HT1080 (cell line): ENCODE measurements at places on chromosomes 7 and 10.
A peak's percentile ranks its signal among the peaks of the same experiment; 100 is the strongest.

- no peak for DNase-seq
Measured at GRCh38 chr7:126449611-126450268, 803.0 kb downstream of the GRM8 start.

- no peak for DNase-seq
Measured at GRCh38 chr10:110413049-110413783, 84.5 kb upstream of the DUSP5 start.

DNA sequence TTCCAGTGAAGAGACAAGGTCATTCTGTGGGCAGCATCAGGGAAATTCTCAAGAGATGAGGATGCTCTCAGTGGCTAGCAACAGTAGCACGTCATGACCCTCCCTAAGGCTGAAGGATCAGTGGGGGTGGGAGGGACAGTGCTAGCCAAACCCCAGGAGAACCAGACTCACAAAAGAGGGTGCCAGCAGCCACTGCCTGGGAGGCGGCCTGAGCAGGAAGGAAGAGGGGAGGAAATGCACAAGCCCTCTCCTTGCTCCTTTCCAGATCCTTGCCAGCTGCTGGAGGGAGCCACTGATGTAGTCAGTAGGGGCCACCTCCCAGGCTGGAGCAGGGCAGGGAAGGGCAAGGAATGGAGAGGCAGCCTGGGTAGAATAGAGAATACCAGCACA is 302.7 kb downstream of the RPS24 start:
- DNase-seq = peak; percentile 78

GRCh38 chr7:28698840-28699239 is 259.3 kb downstream of the TRIL start:
- no peak for DNase-seq

DNA sequence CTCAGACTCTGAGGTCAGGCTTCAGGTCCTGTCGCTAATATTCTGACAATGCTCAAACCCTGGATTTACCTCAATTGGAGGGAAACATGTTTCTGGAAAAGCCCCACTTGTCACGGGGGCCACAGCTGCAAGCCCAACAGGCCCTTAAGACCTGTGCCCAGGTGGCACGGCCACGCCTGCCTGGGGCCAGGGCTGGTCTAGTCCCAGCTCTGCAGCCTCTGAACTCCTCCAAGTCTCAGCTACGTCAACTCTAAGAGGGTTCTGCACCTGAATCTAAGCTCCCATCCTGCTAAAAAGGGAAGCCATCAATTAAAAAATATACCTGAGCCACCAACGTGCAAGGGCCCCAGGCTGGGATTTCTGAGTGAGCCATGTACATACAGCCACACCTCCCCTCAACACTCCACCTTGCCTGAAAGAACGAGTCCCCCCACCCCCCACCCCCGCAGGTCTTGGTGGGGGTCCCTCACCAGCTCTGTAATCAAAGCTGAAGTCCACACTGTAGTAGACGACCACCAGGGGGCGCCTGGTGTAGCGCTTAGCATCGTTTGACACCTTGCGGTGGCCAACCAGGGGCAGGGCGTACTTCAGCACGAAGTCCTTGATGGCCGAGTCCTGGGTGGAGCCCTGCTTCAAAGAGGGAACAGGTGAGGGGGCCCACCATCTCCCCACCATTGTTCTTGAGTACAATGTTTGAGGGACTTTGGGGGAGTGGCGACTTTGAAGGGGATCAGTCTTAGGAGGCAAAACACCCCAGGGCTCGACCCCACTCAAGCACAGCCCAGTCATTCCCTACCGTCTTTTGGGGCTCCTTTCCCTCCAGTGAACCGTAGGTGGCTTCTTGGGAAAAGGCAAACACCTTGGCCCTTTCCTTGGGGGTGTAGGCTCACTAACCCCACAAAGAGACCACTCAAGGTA is 22.6 kb downstream of the PDIA4 start:
- no peak for DNase-seq

- no peak for DNase-seq
Measured at GRCh38 chr10:49417311-49418052, 21.6 kb upstream of the DRGX start.

DNA sequence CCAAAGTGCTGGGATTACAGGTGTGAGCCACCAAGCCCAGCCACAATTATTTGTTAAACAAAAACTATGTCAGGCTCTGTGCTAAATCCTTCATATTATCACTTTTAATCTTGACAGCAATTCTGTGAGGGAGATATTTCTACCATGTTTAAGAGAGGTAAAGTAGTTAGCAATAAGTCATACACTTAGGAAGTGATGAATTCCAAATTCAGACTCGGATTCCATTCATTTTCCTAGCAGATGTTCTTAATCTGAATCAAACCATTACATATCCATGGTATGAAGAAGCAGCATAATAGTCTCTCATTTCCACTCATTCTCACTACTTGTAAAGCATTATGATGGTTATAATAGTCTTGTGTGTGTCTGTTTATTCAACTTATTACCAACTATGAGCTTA is 2.9 kb upstream of the CD36 start:
- no peak for DNase-seq

- DNase-seq = no peak
Measured at GRCh38 chr7:152108359-152108758, 82.9 kb downstream of the GALNT11 start.

- DNase-seq = peak; percentile 46
Measured at GRCh38 chr10:72310241-72310633, 36.5 kb downstream of the DDIT4 start.

DNA sequence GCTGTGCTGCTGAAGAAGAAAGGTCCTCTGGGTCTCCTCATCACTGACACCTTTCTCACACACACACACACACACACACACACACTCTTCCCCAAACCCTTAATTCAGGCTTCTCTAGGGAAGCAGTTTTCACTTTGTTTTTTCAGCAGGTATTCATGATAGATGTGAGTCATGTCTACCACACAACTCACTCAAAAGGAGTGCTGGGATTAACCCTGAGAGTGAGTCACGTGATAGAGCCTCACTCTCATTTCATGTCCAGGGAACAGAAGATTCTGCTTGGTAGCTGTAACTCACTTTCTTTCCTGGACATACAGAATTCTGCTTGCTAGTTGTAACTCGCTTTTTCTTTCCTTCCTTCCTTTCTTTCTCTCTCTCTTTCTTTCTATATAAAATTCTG is 45.4 kb downstream of the VIM start:
- DNase-seq = peak; percentile 73

GRCh38 chr7:40542982-40543741 is 408.4 kb downstream of the SUGCT start:
- DNase-seq = no peak

GRCh38 chr10:89263531-89263930 is 12.0 kb upstream of the LIPA start:
- DNase-seq = no peak

- peak; percentile 87 for DNase-seq
Measured at GRCh38 chr10:17214971-17215781, 12.9 kb upstream of the VIM start.

DNA sequence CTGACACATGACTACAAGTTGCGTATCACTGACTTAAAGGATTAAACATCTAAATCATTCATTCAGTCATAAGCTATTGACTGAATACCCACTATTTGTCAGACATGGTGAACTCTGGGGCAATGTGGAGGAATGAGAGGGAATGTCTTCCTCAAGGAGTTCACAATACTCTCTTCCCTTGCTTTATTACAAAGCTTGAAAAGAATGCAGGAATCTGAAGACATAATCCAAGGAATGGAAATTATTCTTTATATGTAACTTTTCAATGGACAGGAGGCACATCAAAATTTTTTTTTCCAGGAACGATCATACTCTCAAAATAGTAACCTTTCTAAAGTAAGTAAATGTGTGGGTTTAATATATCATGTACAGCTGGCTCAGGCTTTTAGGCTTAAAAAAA is 111.9 kb downstream of the ATXN7L1 start:
- DNase-seq = no peak
